ENCODE measurements at places on chromosomes 12 and 14.

DNA sequence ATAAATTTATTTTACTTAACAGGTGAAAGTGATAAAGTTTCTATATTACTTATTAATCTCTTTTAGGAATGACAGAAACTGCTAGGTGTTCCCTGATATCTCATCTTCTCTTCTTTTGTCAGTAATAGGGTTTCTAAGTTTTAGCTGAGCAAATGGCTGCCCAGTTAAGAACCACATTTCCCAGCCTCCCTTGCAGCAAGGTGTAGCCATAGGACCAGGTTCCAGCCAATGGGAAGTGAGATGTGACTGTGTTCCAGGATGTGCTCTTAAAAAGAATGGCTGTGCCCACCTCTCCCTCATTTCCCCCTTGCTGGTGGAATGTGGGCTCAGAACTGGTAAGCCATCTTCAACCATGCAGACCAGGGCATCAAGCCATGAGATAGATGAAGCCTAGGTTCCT lies 165.6 kb downstream of the HELB start:
- no peak for DNase-seq

DNA sequence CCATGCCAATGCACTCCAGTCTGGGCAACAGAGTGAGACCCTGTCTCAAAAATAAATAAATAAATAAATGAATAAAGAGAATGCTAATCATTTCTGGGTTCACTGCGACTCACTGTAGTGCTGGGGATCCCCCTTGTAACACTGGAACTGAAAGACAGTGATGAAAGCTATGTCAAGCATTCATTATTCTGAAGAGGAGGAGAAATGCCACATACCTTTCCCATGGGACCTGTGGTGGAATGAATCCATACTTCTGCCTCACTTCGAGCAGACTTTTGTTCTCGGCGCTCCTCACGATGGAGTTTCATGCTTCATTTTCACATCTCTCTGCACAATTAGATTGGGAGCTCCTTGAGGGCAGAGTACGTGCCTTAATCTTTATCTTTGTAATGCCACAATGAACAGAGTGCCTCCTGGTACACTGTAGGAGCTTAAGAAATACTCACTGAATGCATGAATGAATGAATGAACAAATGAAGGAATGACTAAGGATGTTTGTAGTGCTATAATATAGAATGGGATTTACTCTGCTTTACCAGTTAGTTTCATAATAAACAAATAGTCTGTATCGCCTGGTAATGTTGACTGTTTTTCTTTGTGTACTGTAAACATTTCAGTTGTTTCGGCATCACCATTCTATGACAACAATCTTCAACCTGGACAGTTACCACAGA lies 45.8 kb downstream of the DRAM1 start:
- DNase-seq, result no peak

DNA sequence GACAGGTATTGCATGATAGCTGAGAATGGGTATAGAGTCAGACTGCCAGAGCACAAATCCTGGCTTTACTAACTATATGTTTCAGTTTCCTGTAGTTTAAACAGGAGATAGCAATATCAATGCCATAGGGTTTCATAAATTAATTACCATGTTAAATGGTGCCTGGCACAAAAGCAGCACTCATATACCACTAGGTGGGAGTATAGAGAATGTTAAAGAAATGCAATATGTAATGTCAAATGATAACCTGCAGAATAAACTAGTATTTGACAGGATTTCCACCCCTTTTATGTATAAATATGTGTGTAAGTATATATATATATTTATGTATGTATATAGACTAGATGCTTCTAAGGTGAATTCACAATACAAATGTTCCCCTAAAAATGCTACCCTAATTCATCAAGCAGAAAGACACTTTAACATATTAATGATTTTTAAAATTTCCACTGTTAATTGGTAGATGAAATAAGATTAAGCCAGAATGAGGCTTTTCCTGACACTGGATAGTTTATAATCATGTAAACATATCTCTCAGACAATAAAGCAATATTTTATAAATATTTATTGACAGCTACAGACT lies 8.6 kb downstream of the WDR89 start:
- no peak for DNase-seq

DNA sequence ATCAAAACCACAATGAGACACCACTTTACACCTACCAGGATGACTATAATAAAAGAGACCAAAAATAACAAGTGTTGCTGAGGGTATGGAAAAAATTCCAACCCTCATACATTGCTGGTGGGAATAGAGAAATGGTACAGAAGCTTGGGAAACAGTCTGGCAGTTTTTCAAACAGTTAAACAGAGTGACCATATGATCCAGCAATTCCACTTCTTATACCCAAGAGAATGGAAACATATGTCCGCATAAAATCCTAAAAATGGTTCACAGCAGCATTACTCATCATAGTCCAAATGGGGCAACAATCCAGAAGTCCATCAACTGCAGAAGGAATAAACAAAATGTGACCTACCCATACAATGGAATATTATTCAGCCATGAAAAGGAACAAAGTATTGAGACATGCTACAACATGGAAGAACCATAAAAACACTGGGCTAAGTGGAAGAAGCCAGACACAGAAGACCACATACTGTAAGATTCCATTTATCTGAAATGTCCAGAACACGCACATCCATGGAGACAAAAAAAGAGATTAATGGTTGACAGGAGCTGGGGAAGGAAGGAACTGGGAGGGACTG lies 44.5 kb downstream of the CHGA start:
- DNase-seq, result no peak

DNA sequence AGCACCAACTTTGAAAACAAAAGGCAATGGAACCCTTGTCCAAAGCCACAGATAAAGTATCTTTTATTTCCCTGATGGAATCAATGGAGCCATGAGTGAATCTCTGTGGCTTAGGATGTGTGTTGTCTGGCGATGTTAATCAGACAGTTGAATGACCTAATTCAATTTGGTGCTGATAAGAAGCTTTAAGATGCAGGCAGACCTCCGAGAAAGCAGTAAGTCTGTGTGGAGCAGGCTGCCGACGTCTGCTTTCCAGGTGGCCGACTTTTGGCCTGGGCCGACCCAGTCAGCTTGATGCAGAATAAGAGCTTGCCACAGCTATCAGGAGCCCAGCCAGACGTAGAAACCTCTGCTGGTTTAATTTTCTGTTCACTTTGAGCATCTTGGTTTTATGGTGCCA lies 21.1 kb upstream of the TMEM132C start:
- no peak for DNase-seq

- DNase-seq, result no peak
Observed at GRCh38 chr14:89912221-89912620, 42.3 kb downstream of the EFCAB11 start.

GRCh38 chr12:113136128-113136989 lies 798 bp upstream of the RASAL1 start:
- no peak for DNase-seq

- no peak for DNase-seq
Observed at GRCh38 chr14:68191567-68192321, 372.2 kb downstream of the RAD51B start.

DNA sequence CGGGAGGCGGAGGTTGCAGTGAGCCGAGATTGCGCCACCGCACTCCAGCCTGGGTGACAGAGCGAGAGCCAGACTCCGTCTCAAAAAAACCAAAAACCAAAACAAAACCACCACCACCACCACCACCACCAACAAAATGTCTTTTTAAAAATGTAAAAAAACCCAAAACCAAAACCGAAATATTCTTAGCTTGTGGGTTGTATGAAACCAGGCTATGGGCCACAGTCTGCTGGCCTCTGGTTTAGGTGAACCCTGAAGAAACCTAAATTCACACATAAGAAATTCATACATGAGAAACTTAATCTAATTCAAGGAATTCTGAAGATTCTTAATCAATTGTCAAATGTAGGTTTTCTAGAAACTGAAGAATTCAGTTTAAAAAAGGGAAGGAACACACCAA lies 37.6 kb downstream of the INSM2 start:
- no peak for DNase-seq

DNA sequence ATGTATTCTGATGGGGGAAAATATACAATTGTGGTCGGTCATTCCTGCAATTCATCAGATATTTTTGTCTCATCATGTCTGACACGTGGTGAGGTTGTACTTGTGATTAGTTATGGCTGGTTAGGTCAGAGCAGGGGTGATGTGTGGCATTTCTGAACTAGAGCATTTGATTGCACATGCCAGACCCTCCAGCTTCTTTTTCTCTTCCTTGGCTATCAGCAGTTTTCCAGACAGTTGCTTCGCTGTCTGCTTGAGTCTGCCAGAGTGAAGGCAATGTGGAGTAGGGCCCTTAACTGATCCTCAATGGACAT lies 25.9 kb downstream of the TMEM117 start:
- DNase-seq, result no peak

- no peak for DNase-seq
Observed at GRCh38 chr12:14613718-14614117, 46.0 kb upstream of the PLBD1 start.

GRCh38 chr14:104830781-104831180 lies 29.9 kb downstream of the ZBTB42 start:
- DNase-seq, result no peak

- no peak for DNase-seq
Observed at GRCh38 chr14:74510223-74510931, 16.8 kb downstream of the ISCA2 start.

DNA sequence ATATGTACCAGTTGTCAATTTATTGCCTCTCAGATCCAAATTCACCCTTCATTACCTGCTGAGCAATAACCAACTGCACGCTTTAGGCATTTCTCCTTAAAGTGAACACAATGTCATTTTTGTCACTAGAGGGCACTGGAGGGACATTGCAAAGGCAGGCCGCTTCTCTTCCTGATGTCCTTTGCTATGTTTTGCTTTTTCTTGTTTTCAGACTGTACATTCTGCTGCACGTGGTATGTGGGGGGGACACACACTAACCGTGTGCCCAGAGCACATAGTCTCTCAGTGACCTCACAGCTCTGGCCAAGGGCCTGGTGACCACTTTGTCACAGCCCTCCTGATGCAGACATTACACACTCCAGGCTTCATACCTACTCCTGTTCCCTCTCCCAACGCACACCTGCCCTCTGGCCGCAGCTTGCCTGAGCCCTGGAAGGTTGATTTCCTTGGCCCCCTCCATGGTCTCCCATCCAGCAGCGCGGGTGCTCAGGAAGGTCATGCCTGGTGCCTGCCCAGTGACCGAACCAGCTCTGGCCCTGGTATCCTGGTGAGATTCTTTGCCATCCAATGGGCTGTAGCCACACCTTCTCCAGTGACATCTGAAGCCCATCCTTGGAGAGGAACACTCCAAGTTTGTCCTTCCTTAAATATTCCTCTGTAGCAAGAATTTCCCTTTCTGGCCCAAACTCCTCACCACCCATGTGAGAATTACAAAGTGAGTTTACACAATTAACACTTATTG lies 39.9 kb downstream of the MYO1H start:
- DNase-seq, result no peak

DNA sequence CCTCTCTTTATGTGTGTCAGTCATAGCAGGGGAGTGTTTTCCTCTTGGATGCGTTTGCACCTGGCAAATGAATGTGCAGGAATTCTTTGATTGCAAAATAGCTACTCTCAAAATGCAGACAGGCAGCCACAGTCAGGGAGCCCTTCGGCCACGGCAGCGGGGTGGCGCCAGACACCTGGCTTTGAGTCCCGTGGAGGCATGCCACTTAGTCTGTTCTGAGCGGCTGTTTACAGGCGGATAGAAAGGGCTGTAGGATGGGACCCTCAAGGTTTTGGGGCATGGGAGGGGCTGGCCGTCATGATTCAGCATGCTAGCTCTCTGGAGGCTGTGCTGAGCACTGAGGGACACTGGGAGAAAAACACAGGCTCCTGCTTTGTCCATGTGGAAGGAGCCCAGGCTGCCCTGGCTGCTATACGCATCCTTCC lies 117.1 kb downstream of the SLC25A47 start:
- DNase-seq, result no peak

- DNase-seq, result no peak
Observed at GRCh38 chr12:74983917-74984316, 225.7 kb downstream of the KCNC2 start.

- DNase-seq, result no peak
Observed at GRCh38 chr12:119113496-119113986, 65.2 kb upstream of the HSPB8 start.

- DNase-seq, result no peak
Observed at GRCh38 chr14:64612021-64612380, 62.2 kb downstream of the PPP1R36 start.

DNA sequence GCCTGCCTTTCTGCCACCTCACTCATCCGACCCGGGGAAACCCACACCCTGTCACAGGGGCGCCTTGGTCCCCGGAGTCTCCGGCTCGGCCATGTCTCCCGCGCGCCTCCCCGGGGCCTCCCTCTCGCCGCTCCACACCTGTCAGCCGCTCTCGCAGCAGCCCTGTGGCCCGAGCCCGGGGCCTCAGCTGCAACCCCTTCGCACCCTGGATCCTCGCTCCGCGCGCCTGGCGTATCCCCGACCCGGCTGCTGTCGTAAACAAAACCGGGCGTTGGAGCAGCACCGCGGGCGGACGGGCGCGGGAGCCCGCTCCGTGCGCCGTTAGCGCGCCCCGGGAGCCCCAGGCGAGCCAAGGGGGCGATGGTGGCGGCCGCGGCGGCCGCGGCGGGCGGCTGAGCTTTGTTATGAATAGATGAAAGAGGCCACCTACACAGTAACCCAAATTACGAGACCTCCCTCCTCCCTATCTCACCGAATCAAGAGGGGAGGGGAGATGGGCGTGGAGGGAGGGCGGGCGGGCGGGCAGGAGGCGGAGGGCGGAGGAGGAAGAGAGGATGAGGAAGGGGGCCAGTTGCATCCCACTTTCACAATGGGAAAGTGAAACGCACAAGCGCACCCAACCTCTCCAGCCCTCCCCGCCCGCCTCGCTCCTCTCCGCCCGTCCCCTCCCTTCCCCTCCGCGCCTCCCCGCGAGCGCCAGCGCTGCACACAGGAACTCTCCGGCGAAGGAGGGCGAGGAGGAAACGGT lies at the start of gene PLXNC1:
Gene PLXNC1, plus strand, starts transcription at position 587 of the 748 bp plus-strand sequence. CDS start 395 bp downstream, outside the sequence.
- DNase-seq, result no peak

DNA sequence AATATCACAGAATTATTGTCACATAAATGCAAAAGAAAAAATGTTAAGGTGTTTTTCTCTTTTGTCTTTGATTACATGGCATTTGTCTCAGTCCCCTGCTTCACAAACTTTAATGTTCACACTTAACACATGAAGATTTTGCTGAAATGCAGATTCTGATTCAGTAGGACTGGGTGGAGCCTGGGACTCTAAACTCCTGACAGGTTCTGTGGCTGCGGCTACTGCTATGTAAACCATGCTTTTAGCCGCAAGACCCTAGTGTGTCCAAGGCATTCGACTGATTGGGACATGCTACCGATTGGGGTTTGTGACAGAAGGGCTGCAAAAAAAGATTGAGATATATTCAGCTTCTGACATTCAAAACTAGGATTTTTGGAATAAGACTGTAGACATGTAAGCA lies 72.6 kb upstream of the SLC35F4 start:
- no peak for DNase-seq

- no peak for DNase-seq
Observed at GRCh38 chr14:104580961-104581360, 1.4 kb downstream of the C14orf180 start.

- DNase-seq, result no peak
Observed at GRCh38 chr14:103057028-103057371, 349 bp downstream of the CDC42BPB start.

Measured in GM04504 (cell line).